ENCODE measurements at places on chromosomes 1 and 21. TPM values are rescaled to one million over a fixed set of nuclear protein-coding genes. Genes with fewer than 3 reads are reported as not detected.
A peak's percentile ranks its signal among the peaks of the same experiment; 100 is the strongest.

GRCh38 chr1:31259746-31260145 lies 20.1 kb upstream of the NKAIN1 start:
- H3K36me3 ChIP-seq = peaks cover 11% of the 10 kb centered on the region
- DNase-seq = no peak
- H3K27ac ChIP-seq = no peak overlapping the region
- H3K4me3 ChIP-seq = no peak overlapping the region
- no peaks in the 10 kb centered on the region for H3K4me1 ChIP-seq
- H3K27me3 ChIP-seq = no peaks in the 10 kb centered on the region

- peaks cover 2% of the 10 kb centered on the region for H3K4me1 ChIP-seq
- H3K27me3 ChIP-seq = no peaks in the 10 kb centered on the region
- DNase-seq = no peak
- H3K4me3 ChIP-seq = no peak overlapping the region
- H3K27ac ChIP-seq = no peak overlapping the region
- H3K36me3 ChIP-seq = peaks cover 20% of the 10 kb centered on the region
Measured at GRCh38 chr21:37149411-37149810, 76.4 kb downstream of the TTC3 start.

GRCh38 chr21:30193201-30193600 lies 22.7 kb downstream of the CLDN8 start:
- no peaks in the 10 kb centered on the region for H3K36me3 ChIP-seq
- DNase-seq = no peak
- no peak overlapping the region for H3K27ac ChIP-seq
- H3K4me3 ChIP-seq = no peak overlapping the region
- H3K27me3 ChIP-seq = no peaks in the 10 kb centered on the region

GRCh38 chr1:47921935-47922415 lies 75.2 kb downstream of the TRABD2B start:
- no peaks in the 10 kb centered on the region for H3K27me3 ChIP-seq
- DNase-seq = no peak
- H3K36me3 ChIP-seq = no peaks in the 10 kb centered on the region
- H3K4me3 ChIP-seq = no peak overlapping the region
- H3K4me1 ChIP-seq = peaks cover 22% of the 10 kb centered on the region

DNA sequence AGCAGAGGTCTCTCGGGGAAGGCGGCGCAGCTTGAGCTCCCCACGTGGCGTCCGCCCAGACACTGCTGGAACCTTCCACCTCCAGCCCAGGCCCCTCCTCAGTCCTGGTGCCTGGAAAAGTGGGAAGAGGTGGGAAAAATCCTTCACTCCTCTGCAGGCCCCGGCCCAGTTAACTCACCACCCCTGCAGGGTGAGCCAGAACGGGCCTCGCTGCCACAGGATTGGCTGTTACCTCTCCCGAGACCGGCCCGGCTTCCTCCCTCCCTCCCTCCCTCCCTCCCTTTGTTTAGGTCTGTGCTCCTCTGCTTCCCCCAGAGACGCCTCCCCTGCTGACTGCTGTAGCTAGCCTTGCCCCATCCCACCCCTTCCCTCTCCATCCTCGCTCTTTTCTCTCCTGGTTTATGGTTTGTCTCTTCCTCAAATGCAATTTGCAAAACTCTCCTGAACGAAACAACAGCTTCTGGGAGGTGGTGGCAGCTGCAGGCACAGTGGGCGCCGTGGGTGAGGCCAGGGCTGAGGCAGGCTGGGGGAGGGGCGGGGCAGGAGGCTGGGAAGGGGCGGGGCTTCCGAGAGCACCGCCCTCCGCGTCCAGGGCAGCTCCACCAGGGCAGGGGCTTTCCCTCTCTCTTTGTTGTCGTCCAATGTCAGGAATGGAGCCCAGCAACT lies 6.5 kb downstream of the CAPN9 start:
- no peak overlapping the region for H3K4me3 ChIP-seq
- no peak overlapping the region for H3K27ac ChIP-seq
- peaks cover 31% of the 10 kb centered on the region for H3K4me1 ChIP-seq

DNA sequence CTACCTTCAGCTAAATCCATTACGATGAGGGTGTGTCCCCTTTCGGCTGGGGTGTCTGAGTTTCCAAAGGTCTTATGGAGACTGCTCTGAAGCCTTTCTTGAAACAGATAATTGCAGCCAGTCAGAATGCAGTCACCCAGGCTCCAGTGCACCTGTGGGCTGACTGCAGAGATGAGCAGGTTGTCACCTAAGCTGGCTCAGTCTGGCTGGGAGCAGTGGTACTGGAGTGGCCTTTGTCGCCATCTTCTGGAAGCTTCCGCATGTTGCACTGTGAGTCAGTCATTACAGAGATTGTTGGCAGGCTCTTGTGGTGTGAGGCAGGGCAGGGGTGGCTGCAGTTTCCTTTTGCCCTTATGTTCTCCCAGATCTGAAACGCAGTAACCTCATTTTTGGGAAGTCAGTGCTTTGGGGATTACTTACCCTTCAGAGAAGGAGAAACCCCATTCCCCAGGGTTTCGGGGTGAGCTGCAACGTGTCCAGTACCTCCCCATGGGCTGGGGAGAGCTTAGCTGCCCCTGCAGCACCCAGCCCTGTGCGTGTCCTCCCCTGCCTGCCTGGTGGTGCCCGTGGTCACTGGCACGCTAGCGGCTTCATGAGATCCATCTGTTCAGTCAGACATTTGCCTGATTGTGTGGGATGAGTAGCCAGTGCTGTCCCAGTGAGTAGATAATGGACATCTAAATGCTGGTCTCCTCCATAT lies 48.0 kb downstream of the SMYD2 start:
- peak; percentile 86 for DNase-seq
- H3K4me1 ChIP-seq = no peaks in the 10 kb centered on the region
- no peaks in the 10 kb centered on the region for H3K27me3 ChIP-seq
- peak overlapping the region; percentile 80 for H3K27ac ChIP-seq
- no peak overlapping the region for H3K4me3 ChIP-seq

DNA sequence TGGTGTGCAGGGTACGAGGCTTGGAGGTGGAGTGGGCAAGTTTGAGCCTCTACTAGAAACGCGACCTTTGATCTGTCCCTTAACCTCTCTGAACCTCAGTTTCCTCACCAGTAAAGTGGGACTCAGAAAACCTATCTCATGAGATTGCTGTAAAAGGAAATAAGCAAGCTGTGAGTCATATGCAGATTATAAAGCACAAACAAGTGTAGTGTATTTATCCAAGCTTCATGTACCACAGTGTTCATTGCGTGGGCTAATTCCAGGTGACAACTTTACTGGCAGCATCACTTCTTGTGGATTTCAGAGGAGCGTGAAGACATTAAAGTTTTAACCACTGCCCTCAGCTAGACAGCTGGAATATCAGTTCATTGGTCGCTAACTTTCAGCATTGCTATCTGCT lies 44.4 kb downstream of the ZNF697 start:
- DNase-seq = no peak
- H3K4me1 ChIP-seq = peaks cover 11% of the 10 kb centered on the region
- no peaks in the 10 kb centered on the region for H3K27me3 ChIP-seq
- H3K36me3 ChIP-seq = no peaks in the 10 kb centered on the region
- no peak overlapping the region for H3K4me3 ChIP-seq

DNA sequence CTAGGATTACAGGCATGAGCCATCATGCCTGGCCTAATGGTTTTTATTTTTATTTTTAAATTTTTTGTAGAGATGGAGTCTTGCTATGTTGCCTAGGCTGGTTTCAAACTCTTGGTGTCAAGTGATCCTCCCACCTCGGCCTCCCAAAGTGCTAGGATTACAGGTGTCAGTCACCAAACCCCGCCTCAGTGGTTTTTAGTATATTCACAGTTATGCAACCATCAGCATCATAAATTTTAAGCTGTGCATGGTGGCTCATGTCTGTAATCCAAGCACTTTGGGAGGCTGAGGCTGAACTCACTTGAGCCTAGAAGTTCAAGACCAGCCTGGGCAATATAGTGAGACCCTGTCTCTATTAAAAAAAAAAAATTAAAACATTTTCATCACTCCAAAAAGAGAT lies 28.6 kb downstream of the PIK3CD start:
- no peak for DNase-seq
- no peaks in the 10 kb centered on the region for H3K4me1 ChIP-seq
- no peak overlapping the region for H3K4me3 ChIP-seq
- no peak overlapping the region for H3K27ac ChIP-seq

F13B gene
- not detected for polyA plus RNA-seq

PRMT2 gene
- 87.8 TPM for polyA plus RNA-seq

- no peaks in the 10 kb centered on the region for H3K27me3 ChIP-seq
- H3K27ac ChIP-seq = no peak overlapping the region
- H3K36me3 ChIP-seq = no peaks in the 10 kb centered on the region
- no peaks in the 10 kb centered on the region for H3K4me1 ChIP-seq
- no peak overlapping the region for H3K4me3 ChIP-seq
- DNase-seq = no peak
Measured at GRCh38 chr1:56387071-56387740, 192.2 kb downstream of the PLPP3 start.

- H3K27ac ChIP-seq = no peak overlapping the region
- H3K4me3 ChIP-seq = no peak overlapping the region
- no peaks in the 10 kb centered on the region for H3K4me1 ChIP-seq
- no peak for DNase-seq
Measured at GRCh38 chr21:38712664-38713063, 93.1 kb upstream of the ETS2 start.

- no peak overlapping the region for H3K4me3 ChIP-seq
- peaks cover 14% of the 10 kb centered on the region for H3K36me3 ChIP-seq
- H3K27me3 ChIP-seq = no peaks in the 10 kb centered on the region
- DNase-seq = no peak
- H3K4me1 ChIP-seq = no peaks in the 10 kb centered on the region
- no peak overlapping the region for H3K27ac ChIP-seq
Measured at GRCh38 chr1:151574575-151575529, 34.7 kb downstream of the TUFT1 start.
